ENCODE measurements at places on chromosomes 1 and 21.
A peak's percentile ranks its signal among the peaks of the same experiment; 100 is the strongest.

- no peak for DNase-seq
Measured at GRCh38 chr21:33916200-33916567, 580 bp upstream of the ATP5PO start.

- no peak for DNase-seq
Measured at GRCh38 chr1:32005522-32005921, 8.1 kb upstream of the KHDRBS1 start.

GRCh38 chr1:172515927-172516326 is 17.0 kb upstream of the SUCO start:
- DNase-seq: no peak

GRCh38 chr1:36913016-36913415 is 121.3 kb downstream of the GRIK3 start:
- no peak for DNase-seq

DNA sequence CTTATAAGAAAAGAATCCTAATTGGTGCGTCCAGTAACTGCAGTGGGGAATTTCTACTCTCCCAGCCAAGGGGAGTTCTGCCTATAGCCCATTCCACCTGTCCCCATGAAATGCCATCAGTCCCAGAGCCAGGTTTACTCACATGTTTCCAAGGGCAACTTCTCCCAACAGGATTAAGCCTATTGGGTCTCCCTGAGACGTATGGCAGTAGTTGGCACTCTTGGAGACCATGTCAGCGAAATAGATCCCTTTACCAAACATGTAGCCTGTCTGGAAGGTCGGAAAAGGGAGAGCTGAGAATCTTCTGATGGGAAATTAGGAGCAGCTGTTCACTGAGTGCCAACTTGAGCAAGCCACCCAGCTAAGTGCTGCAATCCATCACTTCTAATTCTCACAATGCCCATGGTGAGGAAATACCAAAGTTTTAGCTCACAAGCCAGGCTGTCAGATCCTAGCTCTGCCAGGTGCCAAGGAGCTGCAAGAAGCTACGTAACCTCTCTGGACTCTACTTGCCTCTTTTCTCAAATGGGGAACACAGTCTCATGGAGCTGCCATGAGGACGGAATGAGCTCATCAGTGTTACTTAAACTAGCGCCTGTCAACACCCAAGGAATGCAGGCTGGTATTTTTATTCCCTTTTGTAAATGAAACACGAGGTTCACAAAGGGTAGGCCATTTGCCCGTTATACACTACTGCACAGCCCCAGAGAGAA is 43.9 kb downstream of the PARP1 start:
- no peak for DNase-seq

GRCh38 chr1:179448437-179449149 is 82.8 kb downstream of the AXDND1 start:
- DNase-seq: no peak

- DNase-seq: no peak
Measured at GRCh38 chr1:43345120-43345519, 7.5 kb downstream of the MPL start.

- DNase-seq: no peak
Measured at GRCh38 chr1:241837416-241837815, 10.6 kb upstream of the EXO1 start.

DNA sequence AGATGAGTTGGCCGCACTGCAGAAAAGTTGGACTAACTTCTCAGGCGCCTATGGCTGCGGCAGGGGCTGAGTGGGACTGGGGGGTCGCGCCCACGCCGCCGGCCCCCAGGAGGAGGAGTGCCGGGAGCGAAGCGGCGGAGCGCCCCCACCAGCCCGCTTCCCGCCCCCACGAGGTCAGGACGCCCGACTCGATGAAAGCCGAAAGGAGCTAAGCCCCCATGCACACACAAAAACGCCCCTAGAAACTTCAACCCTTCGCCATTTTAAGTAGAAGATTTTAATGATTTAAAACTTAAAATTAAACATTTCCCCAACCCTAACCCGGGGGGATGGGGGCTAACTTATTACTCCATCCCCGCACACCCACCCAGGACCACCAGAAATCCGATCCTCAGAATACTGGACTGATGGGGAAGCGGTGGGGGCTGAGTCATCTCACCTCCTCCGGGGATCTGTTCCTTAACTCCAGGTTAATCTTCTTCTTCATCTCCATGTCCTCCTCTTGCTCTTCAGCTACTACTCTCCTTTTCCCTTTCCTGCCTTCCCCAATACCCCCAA is 539 bp downstream of the ANP32E start:
- DNase-seq: peak; percentile 25

DNA sequence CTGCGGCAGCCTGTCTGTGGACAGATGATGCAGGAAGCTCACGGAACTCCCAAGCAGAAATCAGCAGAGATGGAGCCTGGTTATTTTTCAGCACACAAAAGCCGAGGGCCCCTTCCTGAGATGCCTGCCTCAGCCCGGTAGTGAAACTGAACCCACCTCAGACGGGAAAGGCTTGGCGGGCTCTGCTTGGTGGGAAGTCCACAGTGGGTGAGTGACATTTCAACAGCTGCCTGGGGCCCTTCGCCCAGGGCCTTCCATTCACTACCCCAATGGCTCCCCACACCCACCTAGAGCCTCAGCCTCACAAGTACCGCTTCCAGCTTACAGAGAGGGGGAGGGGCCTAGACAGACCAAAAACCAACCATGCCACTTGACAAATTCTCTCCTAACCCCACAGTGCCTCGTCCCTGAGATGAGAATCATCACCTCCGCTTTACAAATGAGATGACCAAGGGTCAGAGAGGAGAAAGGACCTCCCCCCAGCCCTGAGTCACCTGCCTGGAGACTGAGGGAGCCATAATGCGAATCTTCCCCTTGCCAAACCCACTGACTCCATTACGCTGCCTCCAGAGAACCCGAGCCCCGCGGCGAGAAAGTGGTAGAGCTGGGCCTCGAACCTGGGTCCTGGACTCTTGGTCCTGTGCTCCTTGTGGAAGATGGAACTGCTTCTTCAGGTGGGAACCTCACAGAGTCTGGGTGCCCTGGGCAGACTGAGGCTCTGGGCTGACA is 3.4 kb upstream of the ECE1 start:
- DNase-seq: peak; percentile 49

GRCh38 chr1:161910604-161911003 is 113.1 kb downstream of the OLFML2B start:
- no peak for DNase-seq
